SK-N-MC (cell line): ENCODE measurements at places on chromosomes 5 and 9.
A peak's percentile ranks its signal among the peaks of the same experiment; 100 is the strongest.

DNA sequence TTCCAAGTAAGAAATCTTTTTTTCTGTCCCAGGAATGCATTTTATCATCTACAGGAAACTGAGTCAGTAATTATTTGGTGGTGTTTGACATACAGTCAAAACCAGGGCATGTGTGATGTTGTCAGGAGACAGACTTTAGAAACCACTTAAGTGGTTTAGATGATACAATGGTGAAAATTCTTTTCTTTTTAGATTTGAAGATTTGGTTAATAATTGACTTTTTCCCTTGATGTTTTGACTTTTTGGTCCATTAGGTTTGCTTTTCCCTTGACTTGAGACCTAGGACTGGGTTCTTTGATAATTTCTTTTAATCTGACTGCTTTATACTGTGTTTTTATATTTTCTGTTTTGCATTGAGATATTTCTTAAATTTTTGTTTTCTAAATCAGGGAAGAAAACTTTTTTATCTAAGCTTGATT lies 85.2 kb downstream of the RASGRF2 start:
- DNase-seq: no peak

DNA sequence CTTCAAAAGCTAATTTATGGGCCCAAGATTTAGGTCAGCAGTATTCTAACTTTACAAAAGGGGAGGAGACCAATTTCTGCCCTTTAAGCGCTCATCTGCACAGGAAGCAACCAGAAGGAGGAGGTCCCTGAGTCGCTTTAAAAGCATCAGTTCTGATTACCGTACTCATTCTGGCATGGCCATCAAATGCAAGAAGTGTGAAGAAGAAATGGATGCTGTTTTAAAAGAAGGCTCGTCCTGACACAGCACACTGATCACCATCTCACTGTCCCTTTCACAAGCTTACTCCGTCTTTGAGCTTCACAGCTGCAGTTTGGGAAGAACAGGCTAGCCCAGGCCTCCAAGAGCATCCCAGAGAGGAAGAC lies 17.5 kb downstream of the ZNF608 start:
- DNase-seq: no peak

DNA sequence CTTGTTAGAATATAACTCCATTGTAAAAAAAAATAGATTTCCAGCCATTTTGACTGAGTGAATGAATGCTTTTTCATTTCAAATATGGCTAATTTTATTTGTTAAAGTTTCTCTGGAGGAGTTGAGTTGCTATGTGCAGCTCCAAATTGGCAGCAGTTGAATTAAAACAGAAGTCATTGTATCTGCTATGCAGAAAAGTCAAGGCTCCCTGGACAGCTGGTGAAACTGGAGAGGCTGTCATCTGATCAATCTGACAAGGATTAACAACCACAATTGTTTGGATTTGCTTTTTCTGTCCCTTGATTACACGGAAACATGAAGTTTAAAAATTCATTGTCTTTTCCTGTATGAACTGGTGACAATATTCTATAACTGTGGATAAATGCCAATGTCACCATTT lies 713.9 kb downstream of the EFNA5 start:
- no peak for DNase-seq

DNA sequence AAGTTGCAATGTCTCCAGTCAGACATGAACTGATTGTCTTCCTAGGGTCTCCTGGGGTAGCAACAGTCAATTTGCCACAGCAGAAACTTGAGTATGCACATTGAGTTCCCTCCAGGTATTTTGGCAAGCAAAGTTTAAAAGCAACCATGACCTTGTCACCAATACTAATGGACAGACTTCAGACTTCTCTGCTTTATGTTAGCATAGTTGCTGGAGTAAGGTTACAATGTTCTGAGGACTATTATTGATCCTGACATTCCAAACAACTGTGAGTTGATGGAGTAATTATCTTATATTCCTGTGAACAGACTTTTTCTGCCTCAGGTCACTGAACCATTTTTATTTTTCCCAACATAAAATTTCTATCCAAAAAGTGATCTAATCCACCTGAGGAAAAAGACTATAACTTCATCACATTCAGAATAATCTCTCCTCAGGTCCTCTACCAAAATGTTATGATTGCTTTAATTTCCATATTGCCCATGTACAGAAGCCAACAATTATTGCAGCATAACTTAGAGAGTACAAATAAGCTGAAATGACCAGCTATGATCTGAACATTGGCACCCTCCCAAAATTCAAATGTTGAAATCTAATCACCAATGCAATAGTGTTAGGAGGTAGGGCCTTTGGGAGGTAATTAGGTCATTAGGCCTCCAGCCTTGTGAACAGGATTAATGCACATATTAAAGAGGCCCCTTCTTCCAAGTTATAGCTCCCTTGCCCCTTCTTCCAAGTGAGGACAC lies 228.3 kb downstream of the PDE4D start:
- DNase-seq: no peak

GRCh38 chr9:136659861-136660784 lies 2.6 kb upstream of the EGFL7 start:
- DNase-seq: no peak

GRCh38 chr9:113646946-113647914 lies 183.7 kb downstream of the RGS3 start:
- no peak for DNase-seq

DNA sequence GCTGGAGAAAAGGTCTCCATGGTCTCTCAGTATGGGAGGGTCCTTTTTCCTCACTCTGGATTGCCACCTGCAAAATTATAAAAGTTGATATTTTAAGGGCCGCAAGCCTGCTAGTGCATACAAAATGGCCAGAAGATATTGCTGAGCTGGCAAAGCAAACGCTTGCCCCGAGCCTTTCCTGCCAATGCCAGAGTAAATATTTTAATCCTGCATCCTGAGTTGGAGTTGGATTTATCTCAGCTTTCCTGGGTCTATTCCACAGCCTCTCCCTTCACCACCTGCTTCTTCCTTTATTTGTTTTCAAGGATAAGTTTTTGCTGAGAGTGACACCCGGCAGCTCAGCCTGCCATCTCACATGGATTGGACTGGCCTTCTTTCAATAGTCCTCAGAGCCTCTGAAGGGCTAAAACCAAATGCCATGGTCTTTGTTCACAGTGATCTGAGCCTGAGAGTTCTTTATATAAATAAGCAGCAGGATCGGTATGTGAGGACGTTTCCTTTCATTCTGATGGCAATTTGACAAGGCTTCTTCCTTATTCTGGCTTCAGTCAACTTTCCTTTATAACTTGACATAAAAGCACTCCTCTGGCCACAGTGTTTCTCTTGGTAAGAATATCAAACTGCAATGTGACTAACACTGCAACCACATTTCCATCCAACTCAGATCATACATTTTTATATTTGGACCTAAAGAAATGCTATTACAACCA lies 170.1 kb downstream of the ADAMTS12 start:
- no peak for DNase-seq

DNA sequence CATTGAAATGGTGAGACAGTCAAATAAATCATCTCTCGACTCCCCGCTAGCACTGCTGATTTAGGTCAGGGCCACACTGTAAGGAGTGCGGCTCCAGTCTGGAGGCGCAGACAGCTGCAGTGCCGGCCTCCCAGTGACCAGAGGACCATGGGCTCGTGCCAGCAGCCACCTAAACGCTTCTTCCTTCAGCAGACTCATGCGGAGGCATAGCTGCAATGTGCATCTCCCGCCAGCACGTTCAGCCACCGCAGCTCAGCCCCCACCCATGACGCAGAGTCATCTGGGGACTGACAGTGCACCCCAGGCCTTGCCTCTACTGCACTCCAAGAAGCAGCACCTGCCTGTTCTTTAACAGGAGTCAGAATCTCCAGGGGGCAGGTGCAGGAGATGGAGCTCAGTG lies 13.6 kb upstream of the MAPK9 start:
- no peak for DNase-seq

DNA sequence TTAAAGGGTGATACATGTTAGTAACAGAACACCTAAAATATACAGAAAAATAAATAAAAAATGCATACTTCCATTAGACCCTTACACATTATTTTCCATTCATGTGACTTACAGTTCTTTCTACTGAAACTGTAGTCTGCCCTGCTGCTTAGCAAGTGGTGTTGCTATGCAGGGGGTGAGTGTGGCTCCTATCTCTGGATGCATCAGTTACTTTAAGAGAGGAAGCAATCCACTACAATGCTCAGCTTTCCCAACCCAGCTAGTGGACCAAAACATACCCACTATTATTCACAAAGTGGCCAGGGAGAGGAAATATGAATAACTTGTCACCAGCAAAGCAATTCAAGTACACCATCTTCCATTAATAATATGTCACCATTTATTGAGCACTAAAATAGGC lies 121.8 kb downstream of the DOCK2 start:
- DNase-seq: no peak

- DNase-seq: no peak
Measured at GRCh38 chr9:69093471-69094103, 58.0 kb downstream of the FXN start.

GRCh38 chr5:141845371-141845851 lies 32.8 kb downstream of the PCDH1 start:
- no peak for DNase-seq

GRCh38 chr5:88718736-88719135 lies 164.2 kb downstream of the MEF2C start:
- no peak for DNase-seq

DNA sequence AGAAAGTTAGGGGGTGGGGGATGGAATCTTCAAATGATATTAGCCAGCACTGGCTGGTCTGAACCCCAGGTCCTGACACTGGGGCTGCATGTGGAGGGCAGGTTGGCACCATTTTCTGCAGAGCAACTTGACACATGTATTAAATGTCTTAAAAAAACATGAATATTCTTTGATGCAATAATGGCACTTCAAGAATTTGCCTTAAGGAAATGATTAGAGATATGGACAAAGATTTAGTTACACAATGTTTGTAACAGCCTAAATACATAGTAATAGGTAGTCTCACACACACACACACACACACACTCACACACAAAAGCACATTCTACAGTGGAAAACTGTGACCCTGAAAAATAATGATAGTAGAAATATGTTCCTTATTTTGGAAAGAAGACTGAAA lies 3.6 kb downstream of the SVEP1 start:
- no peak for DNase-seq

DNA sequence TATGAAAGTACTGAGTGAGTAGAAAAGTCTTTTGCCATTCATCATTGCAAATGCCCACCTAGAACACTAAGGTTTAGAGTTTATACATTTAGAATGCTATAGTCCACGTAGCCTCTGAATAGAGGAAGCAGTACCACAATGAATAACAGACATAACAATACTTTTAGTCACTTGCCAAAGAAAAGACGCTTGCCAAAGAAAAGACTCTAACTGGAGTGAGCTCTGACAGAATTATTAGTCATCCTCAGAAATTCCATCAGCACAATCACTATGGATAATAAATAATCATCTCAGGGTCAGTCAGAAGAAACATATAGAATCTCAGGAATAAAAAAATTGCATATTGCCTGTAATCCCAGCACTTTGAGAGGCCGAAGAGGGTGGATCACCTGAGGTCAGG lies 168.5 kb upstream of the TARS1 start:
- no peak for DNase-seq

- DNase-seq: no peak
Measured at GRCh38 chr9:76818271-76818670, 54.0 kb downstream of the PCA3 start.

GRCh38 chr9:116237456-116237855 lies 83.9 kb downstream of the PAPPA start:
- DNase-seq: no peak

GRCh38 chr5:135095871-135096270 lies 61.8 kb upstream of the PITX1 start:
- DNase-seq: no peak

GRCh38 chr5:43099640-43100039 lies 21.1 kb upstream of the ZNF131 start:
- DNase-seq: no peak

DNA sequence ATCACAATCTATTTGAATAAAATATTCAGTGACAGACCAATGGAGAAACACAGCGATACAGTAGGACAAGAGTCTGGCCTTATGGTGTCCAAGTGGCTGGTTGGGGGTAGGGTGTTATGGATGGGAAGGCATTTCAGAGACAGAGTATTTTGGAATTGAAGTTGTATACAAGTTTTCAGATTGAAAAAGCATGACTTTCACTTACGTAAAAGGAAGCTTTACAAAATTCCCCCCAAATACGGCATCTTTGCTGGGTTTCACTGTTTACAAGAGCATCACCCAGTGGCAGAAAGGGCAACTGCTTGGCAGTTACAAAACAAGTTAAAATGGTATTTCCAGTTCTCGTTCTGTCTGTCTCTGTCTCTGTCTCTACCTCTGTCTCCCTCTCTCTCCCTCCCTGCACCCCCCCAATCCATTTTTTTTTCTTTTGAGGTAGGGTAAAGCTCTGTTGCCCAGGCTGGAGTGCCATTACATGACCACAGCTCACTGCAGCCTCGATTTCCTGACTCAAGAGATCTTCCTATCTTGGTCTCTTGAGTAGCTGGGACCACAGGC lies 86.2 kb downstream of the PTPN3 start:
- peak; percentile 8 for DNase-seq

- DNase-seq: no peak
Measured at GRCh38 chr5:9456435-9457042, 89.3 kb downstream of the SEMA5A start.

- DNase-seq: no peak
Measured at GRCh38 chr9:27861887-27862286, 288.6 kb upstream of the C9orf72 start.

- no peak for DNase-seq
Measured at GRCh38 chr9:126283799-126284465, 42.7 kb upstream of the MVB12B start.

- DNase-seq: no peak
Measured at GRCh38 chr9:109971226-109971625, 191.2 kb downstream of the PALM2AKAP2 start.

- no peak for DNase-seq
Measured at GRCh38 chr5:159800131-159800840, 116.0 kb upstream of the ADRA1B start.

GRCh38 chr9:8857926-8858595 lies 1058.5 kb upstream of the DMAC1 start:
- no peak for DNase-seq

- DNase-seq: no peak
Measured at GRCh38 chr5:98905857-98906688, 22.7 kb downstream of the CHD1 start.

- no peak for DNase-seq
Measured at GRCh38 chr9:133237035-133237731, 28.1 kb upstream of the OBP2B start.

GRCh38 chr5:109126481-109126880 lies 283.3 kb downstream of the PJA2 start:
- no peak for DNase-seq

GRCh38 chr5:136054142-136055019 lies 25.6 kb downstream of the TGFBI start:
- DNase-seq: no peak

GRCh38 chr9:13642646-13643045 lies 363.2 kb upstream of the MPDZ start:
- no peak for DNase-seq
